ENCODE measurements at places on chromosomes 4 and X.

DNA sequence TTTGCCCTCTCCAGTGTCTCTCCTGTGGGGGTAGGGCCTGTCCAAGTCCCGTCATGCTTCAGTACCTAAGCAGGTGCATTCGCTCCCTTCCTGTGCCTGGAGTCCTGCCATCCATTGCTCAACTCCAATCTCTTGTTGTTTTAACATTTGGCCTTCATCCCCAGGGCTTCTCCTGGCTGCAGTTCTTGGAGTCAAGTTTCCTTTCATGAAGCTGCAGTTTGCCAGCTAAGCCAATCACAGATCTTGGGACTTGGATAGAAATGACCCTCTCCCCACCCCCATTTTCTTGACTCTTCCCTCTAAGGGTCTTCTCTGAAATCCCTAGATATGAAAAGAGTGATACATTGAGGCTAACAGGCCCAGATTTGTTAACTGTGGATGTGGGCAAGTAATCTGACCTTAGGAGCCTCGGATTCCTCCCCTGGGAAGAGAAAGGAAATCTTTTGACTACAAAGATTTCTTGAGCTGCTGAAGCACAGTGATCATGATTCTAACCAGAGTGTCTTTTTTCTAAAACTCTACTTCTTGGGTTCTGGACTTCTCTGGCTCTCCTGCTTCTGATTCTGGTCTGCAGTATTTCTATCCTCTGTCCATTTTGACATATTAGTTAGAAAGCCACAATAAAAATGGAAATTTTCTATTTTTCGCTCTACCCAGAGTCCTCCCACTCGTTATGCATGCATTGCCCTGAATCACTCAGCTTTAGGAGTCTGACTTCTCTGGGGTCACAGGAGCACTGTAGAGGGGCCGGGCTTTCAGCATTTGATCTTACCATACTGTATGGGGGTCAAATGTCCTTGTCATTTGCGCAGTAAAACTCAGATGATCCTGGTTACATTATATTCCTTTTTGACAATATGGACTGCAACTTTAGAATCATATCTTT, 61.0 kb downstream of the CHRNA9 start:
- no peak for DNase-seq

DNA sequence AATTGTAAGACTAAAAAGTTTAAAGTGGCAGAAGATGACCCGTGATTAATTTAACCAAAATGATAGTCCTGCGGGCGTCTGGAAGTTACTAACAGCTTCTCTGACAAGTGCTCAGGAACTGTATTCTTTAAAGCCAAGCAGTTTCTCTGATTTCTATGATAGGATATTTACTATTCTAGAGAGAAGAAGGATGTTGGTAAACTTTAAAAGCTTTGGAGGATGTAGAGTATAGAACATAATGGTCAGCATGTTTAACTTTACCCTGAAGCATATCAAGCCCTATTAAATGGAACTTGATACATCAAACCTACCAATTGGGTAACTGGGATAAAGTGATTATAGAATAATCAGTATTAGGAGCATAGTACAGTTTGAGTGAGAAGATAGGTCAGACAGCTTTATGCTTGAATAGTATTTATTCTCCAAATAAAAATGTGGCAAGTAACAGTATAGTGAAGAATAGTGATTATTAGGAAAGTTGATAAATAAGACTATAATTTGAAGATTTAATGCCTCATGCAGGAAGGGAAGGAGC, 1.8 kb downstream of the STIM2 start:
- no peak for DNase-seq

GRCh38 chr4:142202404-142203332, 566.3 kb downstream of the IL15 start:
- DNase-seq: no peak

GRCh38 chrX:45751156-45751555, 550.5 kb upstream of the DIPK2B start:
- no peak for DNase-seq
